Progenitor cell of endocrine pancreas (in vitro differentiated cells): ENCODE measurements at places on chromosomes 1 and 21. TPM values are rescaled to one million over a fixed set of nuclear protein-coding genes. Genes with fewer than 3 reads are reported as not detected.

Gene ASPM
- total RNA-seq = 17.1 and 17.5 TPM in 2 replicates

Gene CD1E
- total RNA-seq = not detected in 2 replicates

Gene SPAG17
- total RNA-seq = 13.4 and 14.9 TPM in 2 replicates

Gene HAPLN2
- 0.38 and 0.93 TPM in 2 replicates for total RNA-seq

- H3K4me1 ChIP-seq = no peaks in the 10 kb centered on the region
- H3K27ac ChIP-seq = no peak overlapping the region
- no peaks in the 10 kb centered on the region for H3K36me3 ChIP-seq
- no peak overlapping the region for H3K4me3 ChIP-seq
- no peak for DNase-seq
Measured at GRCh38 chr1:41286486-41286885, 44.4 kb upstream of the SCMH1 start.

DNA sequence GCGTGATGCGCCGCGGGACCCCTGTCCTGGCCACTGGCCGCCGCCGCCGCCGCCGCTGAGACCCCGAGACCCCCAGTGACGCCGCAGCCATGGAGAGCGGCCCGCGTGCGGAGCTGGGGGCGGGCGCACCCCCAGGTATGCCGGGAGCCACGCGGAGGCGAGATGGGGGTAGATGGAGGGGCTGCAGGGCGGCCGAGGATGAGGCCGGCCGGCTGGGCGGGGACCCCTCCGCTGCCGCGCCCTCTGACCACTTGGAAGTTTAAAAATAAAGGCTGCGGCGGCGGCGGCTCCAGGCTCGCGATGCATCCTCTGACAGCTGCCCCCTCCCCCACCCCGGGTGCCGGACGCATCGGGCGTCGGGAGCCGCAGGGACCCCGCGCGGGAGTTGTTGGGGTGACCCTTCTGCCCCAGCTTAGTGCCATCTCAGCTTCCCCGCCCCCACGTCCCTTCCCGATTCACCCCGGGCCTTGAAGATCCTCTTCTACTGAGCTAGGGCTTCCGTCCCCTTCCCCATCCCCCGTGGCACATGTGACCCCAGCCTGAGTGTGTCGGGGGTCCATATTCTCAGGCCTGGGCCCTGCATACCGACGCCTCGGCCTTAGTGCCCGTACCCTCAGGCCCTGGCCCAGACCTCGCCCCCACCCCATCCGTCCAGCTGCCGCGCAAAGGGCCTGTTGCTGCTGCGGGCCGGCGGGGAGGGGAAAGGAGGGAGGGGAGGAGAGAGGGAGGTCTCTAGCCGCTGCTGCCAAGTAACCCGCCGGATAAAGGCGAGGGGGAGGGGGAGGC lies 562 bp downstream of the MAP7D1 start:
- H3K36me3 ChIP-seq = no peaks in the 10 kb centered on the region
- peak; percentile 59 for DNase-seq
- H3K27me3 ChIP-seq = no peaks in the 10 kb centered on the region

DNA sequence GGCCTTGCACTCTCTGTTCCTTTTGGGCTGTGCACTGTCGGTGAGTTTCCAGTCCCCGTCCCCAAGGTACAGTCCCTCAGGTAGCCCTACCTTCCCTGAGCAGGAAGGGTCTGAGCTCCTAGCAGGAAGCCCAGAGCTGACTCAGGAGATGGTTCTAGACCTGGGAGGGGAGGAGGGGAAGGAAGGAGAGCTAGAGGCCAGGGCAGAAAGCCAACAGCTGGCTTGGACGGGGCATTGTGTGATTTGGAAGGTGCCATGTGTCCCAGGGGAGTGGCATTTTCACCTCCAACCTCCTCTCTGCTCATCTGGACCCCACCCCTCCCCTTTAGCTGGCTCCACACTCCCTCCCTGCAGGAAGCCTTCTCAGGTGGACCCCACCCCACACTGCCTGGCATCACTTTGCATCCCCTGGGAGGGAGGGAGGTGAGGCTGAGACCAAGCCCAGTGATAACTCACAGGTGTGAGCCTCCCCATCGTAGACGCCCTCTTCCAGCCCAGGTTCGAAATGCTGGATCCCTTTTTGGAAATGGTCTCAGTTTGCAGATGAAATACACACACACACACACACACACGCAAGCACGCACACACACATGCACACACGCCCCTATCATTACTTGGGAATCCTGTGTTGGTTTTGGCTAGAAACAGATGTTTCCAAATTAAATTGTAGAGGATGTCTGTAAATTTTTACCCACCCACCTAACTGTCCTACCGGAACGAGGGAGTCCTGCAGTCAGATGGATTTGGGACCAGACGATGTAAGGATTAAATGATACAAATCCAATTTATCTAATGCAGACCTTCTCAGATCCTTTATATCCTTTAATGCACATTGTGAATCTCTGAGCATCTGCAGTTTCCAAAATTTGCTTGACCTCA lies 19.7 kb upstream of the IFNLR1 start:
- no peak overlapping the region for H3K27ac ChIP-seq
- H3K36me3 ChIP-seq = no peaks in the 10 kb centered on the region
- H3K4me3 ChIP-seq = no peak overlapping the region
- no peak for DNase-seq

DNA sequence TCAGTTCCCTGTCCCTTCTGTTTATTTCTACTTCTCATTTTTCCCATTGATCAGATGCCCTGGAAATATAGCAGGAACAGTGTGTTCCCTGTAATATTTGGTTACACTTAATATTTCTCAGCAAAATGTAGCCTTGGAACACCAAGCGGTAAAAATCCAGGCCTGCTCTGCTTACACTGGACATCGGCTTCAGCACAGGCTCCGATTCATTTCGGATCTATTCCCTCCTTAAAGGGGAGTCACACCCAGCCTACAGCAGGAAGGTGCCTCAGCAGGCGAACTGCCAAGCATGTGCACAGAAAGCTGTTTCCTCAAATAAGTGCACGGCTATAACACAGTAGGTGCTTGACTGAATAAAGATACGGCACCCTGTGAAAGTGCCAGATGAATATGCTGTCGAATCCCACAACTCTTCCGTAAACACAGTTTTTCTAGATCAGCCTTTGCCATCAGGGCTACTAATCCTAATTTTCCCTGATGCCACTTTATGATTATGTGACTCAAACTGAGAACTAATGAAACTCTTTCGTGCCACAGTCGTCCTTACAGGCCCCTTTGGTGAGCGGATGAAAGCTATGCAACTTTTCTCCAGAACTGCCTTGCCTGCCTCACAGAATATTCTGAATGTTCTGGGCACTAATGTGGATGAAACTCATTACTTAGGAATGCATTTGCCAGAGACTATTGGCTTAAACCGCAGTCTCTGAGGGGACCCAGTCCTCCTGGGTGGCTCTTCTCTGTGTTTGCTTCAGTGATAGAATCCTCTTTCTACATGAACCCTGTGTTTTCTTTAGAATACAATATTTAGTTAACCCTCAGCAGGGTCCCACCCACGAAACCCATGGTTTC lies 275.5 kb upstream of the RUNX1 start:
- no peak overlapping the region for H3K27ac ChIP-seq
- H3K27me3 ChIP-seq = peaks cover 4% of the 10 kb centered on the region
- no peak overlapping the region for H3K4me3 ChIP-seq
- H3K4me1 ChIP-seq = peaks cover 16% of the 10 kb centered on the region

DNA sequence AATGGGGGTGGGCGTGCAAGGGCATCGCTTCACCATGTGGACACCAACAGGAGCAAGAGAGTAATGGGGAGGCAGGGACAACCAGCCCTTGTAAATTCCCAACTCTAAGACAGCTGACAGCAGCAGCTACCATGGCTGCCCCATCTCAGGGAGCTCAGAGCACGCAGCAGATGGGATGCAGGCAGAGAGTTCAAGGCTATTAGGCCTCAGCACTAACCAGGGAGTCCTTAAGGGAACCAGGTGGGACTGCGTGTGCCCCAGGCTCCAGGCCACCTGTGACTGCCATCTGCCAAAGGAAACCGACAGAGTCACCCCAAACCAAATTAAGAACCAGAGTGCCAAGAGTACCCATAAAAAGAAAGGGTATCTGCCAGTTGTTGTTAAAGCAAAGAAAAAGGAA lies 33.7 kb upstream of the PRDM2 start:
- H3K4me1 ChIP-seq = no peaks in the 10 kb centered on the region
- H3K27ac ChIP-seq = peak overlapping the region; percentile 73
- DNase-seq = no peak
- no peaks in the 10 kb centered on the region for H3K27me3 ChIP-seq

DNA sequence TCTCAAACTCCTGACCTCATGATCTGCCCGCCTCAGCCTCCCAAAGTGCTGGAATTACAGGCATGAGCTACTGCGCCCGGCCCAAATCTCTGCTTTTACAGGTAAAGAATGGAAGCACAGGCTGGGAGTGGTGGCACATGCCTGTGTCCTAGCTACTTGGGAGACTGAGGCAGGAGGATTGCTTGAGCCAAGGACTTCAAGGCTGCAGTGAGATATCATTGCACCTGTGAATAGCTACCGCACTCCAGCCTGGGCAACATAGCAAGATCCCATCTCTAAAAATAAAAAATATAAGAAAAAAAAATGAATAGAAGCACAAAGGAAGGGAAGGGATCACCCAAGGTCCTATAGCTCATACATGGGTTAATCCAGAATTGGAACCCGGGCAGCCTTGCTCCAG lies 15.0 kb downstream of the ALPL start:
- H3K27me3 ChIP-seq = no peaks in the 10 kb centered on the region
- DNase-seq = no peak
- no peaks in the 10 kb centered on the region for H3K36me3 ChIP-seq

DNA sequence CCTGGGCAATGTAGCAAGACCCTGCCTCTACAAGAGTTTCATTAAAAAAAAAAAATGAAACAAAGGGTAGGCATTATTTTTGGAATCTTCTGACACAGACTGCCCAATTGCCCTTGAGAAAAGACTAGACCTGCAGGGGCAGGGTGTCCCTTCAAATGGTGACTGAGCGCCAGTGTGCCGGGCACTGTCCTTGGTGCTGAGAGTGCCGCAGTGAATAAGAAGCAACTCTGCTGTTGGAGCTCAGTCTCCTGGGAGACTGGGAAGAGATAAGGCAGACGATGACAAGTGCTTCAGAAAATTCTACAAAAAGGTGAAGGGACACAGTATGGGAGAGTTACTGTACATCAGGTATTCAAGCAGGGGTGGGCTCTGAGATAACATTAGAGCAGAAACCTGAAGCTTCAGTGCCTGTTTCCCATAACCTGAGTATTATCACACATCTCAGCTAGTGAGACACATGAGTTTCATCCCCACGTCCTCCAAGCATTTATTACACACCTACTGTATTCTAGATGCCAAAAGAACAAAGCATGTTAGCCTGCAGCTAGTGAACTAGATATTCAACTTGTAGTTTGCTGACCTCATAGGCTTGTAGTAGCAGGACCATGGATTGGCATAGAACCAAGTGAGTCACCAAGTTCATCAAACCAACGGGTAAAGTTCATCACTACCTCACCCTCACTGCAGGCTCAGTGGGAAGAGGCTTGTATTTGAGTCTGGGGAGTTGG lies 18.4 kb upstream of the RPL11 start:
- no peaks in the 10 kb centered on the region for H3K36me3 ChIP-seq
- peaks cover 22% of the 10 kb centered on the region for H3K27me3 ChIP-seq
- no peak overlapping the region for H3K27ac ChIP-seq
